H7 (cell line): ENCODE measurements at places on chromosomes 2 and 18. TPM values are rescaled to one million over a fixed set of nuclear protein-coding genes. Genes with fewer than 3 reads are reported as not detected.
A peak's percentile ranks its signal among the peaks of the same experiment; 100 is the strongest.

Gene ASXL3
- total RNA-seq: 0.07 and 0.63 TPM in 2 replicates

Gene EPHA4
- 9.9 and 20.2 TPM in 2 replicates for total RNA-seq

Gene CHRND
- total RNA-seq: not detected in 2 replicates

DNA sequence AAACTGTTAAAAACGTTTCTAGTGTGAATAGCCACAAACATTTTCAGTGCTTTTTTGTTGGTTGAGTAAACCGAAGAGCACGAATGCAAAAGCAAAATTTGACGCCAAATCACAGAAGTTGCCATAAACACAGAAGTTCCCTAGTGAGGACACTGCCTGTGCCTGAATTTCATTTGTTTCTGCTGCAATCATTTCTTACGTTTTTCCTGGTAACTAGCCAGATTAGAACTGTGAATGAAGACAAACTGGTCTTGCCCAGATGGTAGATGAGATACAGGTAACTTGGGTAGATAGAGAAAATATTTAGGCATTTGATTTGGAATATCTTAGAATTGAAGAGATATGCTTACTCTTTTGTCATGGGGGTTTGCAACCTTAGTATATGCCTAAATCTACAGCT lies 9.8 kb upstream of the TBR1 start:
- DNase-seq: no peak

GRCh38 chr2:159128191-159128590 lies 158.3 kb downstream of the WDSUB1 start:
- DNase-seq: no peak

DNA sequence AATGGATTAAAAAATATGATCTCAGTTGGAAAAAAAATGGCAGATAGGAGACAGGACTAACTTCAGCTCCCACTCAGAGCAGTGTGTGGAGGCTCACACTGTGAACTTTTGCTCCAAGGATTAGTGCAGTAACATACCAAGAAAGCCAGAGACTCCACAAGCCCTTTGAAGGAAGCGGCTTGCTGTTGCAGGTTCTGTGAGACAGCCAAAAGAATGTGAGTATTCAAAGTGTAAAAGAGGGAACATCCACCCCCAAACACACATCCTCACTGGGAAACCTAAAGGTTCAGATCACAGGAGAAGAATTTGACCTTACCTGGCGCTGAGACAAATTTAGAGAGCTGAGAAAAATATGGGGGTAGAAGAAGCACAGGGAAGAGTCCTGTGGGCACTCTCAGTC lies 77.5 kb downstream of the FAM171B start:
- no peak for DNase-seq

- peak; percentile 66 for DNase-seq
Measured at GRCh38 chr2:233976690-233977294, 59.6 kb downstream of the TRPM8 start.

DNA sequence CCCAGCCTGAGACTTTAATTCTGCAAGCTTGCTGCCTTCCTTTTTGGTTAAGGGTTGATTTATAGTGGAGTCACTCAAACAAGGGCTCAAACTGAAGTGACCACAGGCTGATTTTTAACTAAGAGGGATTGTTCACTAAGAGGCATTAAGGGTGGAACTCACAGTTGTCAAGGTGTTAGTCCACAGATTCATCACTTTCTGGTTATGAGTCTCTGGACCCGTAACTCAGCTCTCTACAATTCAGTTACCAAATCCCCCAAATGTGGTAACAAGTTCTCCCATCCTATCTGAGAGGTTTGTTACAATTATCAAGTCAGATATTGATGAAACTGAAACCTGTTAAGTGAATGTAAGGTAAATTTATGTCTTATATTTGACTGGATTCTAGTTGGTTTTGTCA lies 185.9 kb upstream of the KLHL14 start:
- DNase-seq: no peak

GRCh38 chr18:21820811-21821143 lies 80.2 kb downstream of the MIB1 start:
- DNase-seq: no peak
